ENCODE measurements at places on chromosomes 4 and X. TPM values are rescaled to one million over a fixed set of nuclear protein-coding genes. Genes with fewer than 3 reads are reported as not detected.

ADH1C gene
- total RNA-seq: 33.9 TPM

VBP1 gene
- 24.1 TPM for total RNA-seq

MAGEB2 gene
- not detected for total RNA-seq

PSAPL1 gene
- 0.48 TPM for total RNA-seq

SLC34A2 gene
- total RNA-seq: not detected
